ENCODE measurements at places on chromosomes 3 and 15.

DNA sequence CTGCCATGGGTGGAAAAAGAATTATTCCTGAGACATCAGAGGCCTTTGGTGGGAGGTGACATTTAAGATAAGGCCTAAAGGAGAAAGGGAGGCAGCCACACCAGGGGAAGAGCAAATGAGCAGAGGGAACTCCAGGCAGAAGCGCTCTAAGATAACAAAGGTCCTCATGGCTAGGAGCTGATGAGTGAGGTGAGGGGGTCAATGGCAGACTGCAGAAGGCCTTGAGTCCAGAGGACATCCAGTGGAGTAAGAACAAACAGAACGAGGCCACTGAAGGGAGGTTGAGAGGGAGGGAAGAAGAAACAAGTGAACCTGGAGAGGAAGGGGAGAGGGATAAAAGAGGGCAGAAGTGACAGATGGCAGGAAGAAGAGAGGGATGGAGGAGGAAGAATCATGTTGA, 97.3 kb downstream of the CTNNB1 start:
- DNase-seq = no peak

DNA sequence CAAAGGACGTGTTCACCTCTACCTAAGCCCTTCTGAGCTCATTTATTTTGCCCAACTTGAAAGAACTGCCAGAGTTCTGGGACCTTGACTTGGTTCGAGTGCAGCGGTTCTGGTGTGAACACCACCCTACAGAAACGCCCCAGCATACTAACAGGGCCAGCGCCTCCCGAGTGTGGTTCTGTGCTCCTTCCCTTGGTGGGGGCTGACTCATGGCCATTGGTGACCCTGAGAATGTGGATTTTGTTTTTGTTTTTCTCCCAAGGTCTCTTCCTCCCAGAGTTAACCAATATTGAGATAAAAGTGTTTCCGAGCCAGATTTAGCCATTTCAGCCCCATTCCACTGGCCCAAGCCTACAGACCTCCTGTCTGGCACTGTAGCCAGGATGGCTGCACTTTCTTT, 27.9 kb downstream of the SEMA7A start:
- DNase-seq = no peak

GRCh38 chr15:77599899-77600298, 32.8 kb downstream of the LINGO1 start:
- DNase-seq = no peak

DNA sequence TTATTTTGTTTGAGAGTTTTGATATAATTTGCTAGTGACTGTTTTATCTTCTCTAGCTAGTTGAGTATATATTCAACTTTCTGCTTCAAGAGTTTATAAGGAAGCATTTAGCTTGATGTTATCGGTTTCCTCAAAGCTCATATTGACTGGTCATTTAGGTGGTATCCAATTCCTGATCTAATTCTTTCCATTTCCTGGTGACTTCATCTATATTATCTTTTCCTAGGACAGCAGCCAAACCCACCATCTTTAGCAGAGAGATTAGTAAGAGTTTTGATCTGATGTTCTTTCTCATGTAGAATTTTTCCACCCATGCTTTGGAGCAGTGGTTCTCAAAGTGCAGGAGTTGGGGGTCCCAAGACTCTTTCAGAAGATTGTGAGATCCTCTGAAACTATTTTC, 148.6 kb upstream of the STT3B start:
- DNase-seq = no peak

DNA sequence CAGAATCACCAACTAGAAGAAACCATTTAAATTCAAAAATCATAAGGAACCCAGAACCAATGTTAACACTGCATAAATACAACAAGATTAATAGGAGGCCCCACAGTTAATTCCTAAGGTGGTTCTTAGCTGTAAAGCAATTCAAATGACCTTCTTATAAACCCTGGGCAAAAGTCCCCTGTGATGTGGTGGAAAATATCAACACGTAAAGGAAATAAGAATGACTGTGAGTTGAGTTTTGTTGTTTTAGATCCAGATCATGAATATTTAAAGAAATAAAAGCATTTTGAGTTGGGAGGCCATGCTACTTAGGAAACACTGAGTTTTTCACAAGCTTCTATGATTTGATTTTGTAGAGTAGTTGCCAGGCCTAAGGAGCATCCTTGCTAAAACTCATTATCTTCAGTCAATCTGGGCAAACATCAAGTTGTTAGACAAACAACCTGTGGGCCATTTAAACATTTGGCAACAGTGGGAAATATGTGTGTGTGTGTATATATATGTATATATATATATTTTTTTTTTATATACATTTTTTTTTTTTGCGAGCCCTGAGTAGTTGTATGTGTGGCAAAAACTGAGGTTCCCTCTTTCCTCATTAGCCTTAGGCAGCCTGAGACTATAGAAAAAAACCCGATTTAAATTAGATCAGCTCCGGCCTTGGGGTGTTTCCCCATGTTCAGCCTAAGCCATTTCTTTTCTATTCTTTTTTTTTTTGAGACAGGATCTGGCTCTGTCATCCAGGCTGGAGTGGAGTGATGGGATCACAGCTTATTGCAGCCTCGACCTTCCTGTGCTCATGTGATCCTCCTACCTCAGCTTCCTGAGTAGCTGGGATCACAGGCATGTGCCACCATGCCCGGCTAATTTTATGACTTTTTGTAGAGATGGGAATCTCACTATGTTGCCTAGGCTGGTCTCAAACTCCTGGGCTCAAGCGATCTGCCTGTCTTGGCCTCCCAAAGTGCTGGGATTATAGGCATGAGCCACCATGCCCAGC, 8.0 kb upstream of the PXK start:
- DNase-seq = no peak

All from right hindlimb (tissue), 1 donor.